Myocyte (in vitro differentiated cells): ENCODE measurements at places on chromosomes 7 and 10. TPM values are rescaled to one million over a fixed set of nuclear protein-coding genes. Genes with fewer than 3 reads are reported as not detected.

The TCAF1 gene
- 96.8 and 109 TPM in 2 replicates for total RNA-seq

- DNase-seq: peak; percentile 27
Measured at GRCh38 chr7:80078159-80078731, 56.4 kb upstream of the GNAI1 start.

DNA sequence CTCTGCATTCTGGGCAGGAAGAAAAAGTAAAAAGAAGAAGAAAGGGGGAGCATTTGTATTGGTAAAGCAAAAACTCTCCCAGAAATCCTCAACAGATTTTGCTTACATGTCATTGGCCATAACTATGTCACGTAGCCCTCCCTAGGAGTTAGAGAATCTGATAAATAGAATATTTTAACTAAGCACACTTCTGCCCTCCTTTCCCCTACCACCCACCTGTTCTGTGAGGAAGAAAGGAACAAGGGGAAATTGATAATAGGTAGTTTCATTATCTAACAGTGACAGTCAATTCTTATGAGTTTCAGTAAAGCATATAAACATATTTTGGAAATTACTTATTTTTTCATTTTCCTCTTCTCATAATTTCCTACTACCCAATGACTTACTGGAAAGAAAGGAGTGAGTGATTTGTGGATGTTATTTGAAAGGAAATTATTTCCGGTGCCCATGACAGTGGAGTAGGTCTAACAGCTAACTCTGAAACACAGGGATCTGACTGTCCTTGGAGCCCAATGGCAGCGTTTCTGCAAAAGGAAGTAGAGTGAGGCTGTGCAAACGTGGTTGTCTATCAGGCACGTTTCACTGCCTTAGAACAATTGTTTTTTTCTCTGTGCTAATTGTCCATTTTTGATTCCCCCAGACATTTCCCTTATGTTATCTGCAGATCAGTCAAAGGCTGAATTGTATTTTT, 128.6 kb upstream of the MDFIC start:
- DNase-seq: no peak

DNA sequence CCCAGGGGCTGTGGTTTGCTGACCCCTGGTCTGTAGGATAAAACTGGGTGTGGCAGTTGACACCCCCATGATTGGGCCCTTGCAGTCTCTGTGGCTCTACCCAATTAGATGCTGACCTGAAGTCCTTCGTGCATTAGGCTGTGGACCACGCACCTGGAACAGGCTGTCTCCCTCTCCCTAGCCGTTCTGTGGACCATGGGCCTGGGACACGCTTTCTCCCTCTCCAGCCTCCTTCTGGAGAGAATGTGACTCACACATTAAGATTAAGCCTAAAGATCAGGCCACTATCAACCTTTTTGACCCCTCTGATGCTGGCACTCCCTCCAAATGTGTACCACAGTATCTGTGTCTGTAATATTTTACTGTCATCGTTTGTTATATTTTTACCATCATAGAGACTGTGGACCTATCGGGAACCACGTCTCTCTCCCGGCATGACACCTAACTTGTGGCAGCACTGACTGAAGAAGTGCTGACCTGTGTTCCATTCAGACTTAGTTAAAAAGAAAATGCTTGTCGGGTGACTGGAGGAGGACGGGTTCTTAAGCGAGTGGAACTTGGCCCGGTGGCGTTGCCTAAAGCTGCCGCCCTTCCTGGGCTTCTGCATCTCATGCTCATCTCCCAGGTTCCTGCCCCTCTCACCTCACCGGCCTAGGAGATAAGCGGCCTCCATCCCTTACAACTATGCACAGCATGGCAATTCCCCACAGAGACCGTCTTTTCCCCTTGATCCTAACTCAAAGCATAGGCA, 92.8 kb downstream of the WDR37 start:
- DNase-seq: no peak

- DNase-seq: no peak
Measured at GRCh38 chr7:38241071-38241470, 32.4 kb downstream of the TARP start.

DNA sequence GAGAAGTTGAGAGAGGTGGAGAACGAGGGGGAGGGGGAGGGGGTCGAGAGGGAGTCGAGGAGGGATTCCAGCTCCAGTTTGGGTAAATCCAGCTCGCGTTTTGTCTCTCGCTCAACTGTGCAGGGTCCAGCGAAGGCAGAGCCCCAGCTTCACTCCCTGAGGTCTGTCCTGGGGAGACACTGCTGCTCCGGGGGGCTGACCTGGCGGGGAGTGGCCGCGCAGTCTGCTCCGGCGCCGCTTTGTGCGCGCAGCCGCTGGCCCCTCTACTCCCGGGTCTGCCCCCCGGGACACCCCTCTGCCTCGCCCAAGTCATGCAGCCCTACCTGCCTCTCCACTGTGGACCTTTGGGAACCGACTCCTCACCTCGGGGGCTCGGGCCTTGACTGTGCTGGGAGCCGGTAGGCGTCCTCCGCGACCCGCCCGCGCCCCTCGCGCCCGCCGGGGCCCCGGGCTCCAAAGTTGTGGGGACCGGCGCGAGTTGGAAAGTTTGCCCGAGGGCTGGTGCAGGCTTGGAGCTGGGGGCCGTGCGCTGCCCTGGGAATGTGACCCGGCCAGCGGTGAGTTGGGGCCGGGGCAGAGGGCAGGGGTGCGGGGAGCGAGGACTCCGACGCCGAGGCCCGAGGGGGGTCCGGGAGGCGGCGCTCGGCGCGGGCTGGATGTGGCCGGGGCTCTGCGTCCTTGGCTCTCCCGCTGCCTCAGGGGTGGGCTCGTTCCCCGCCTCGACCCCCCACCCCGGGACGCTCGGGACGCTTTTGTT, at the start of gene TET1:
Gene TET1, plus strand, starts transcription at position 152 of the 757 bp plus-strand sequence. CDS start 12,002 bp downstream, outside the sequence.
- DNase-seq: peak; percentile 73

- DNase-seq: no peak
Measured at GRCh38 chr10:61294131-61294530, 159.1 kb downstream of the TMEM26 start.

- DNase-seq: peak; percentile 22
Measured at GRCh38 chr10:5546891-5547680, 22.3 kb downstream of the CALML3 start.

GRCh38 chr7:140673774-140674155, 1.0 kb downstream of the ADCK2 start:
- no peak for DNase-seq

DNA sequence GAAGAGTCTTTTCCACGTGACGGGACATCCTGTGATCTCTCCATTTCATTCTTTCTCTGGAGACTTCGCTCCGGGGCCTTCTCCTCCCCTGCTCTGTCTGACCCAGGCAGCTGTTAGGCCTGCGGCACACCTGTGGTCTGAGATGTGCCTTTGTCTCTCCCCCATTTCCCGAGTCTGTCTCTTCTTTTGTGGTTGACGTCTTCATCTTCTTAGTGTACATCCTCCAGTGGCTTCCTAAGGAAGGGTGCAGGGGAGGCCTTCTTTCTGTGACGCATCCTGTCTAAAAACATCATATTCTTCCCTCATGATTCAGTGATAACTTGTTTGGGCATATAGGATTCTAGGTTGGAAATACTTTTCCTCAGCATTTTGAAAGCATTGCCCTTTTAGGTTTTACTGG, 17.2 kb upstream of the ATP6V0E2 start:
- no peak for DNase-seq

The MALRD1 gene
- not detected in 2 replicates for total RNA-seq

GRCh38 chr10:24360282-24361127, 151.6 kb downstream of the KIAA1217 start:
- DNase-seq: peak; percentile 76
